ENCODE measurements at places on chromosomes 12 and 14.

DNA sequence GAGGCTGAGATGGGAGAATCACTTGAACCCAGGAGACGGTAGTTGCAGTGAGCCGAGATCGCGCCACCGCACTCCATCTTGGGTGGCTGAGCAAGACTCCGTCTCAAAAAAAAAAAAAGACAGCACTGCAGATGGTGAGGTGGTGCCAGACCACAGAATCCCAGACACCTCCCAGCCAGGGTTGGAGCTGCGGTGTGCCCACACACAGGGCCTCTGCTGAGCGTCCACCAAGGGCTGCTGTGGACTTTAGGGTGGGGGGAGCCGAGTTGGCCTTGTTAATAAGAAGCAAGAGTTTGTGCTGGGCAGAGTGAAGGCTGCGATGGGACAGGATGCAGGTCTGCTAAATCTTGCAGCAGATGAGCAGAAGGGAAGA, 14.2 kb downstream of the KMT5A start:
- no peak for DNase-seq

GRCh38 chr14:70709726-70710382, 68.1 kb downstream of the TTC9 start:
- DNase-seq, result no peak

- no peak for DNase-seq
Measured at GRCh38 chr12:92654929-92655328, 47.9 kb upstream of the PLEKHG7 start.

DNA sequence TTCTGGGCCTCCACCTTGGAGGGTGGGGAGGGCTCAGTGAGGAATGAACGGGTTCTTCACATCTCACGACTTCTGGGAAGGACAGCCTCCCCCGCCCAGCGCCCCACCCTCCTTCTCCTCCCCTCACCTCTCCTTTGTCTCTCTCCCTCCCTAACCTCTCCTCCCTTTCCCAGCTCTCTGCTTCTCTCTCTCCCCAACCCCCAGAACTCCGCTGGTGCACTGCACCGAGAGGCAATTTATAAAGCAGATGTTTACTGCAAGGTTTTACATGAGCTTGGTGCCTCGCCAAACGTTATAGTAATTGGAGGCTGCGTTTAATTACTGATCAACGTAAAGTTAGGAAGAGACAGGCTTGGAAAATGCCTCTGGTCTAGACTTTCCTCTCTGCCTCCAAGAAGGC, 42.9 kb upstream of the FAM222A start:
- no peak for DNase-seq

GRCh38 chr14:103688906-103689902, 26.0 kb downstream of the XRCC3 start:
- DNase-seq, result no peak

GRCh38 chr12:80068173-80068572, 31.2 kb upstream of the OTOGL start:
- no peak for DNase-seq

DNA sequence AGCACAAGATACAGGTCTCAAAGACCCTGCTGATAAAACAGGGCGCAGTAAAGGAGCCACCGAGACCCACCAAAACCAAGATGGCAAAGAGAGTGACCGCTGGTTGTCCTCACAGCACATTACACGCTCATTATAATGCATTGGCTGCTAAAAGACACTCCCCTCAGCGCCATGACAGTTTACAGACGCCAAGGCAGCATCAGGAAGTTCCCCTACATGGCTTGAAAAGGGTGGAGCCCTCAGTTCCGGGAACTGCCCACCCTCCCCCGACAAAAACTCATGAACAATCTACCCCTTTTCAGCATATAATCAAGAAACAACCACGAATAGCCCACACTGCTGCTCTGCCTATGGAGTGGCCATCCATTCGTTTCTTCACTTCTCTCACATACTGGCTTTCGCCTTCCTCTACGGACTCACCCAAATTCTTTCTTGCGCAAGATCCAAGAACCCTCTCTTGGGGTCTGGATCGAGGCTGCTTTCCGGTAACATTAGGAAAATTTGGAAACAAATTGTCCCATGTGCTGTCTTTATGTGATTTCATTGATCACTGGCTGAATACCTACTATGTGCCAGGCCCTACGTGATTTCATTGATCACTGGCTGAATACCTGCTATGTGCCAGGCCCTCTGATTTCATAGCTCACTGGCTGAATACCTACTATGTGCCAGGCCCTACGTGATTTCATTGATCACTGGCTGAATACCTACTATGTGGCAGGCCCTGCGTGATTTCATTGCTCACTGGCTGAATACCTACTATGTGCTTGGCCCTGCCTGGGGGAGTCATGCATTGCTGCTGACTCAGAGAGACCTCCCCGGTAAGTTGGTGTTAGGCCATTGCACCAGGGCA, 126.4 kb downstream of the PIWIL1 start:
- DNase-seq, result no peak

DNA sequence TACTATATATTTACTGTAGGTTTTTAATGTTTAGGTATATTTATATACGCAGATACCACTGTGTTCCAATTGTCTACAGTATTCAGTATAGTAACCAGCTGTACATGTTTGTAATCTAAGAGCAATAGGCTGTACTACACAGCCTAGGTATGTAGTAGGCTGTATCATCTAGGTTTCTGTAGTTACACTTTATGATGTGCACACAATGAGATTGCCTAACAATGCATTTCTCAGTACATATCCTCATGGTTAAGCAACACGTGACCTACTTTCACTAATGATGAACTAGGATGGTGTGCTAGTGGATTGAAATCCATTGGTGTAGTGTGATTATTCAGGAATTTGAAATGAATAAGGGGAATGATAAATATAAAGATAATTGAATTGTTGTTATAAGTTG, 77.7 kb downstream of the ETNK1 start:
- DNase-seq, result no peak

- no peak for DNase-seq
Measured at GRCh38 chr12:52215587-52216031, 17.4 kb upstream of the KRT7 start.

- no peak for DNase-seq
Measured at GRCh38 chr14:89498878-89499277, 81.8 kb upstream of the FOXN3 start.

DNA sequence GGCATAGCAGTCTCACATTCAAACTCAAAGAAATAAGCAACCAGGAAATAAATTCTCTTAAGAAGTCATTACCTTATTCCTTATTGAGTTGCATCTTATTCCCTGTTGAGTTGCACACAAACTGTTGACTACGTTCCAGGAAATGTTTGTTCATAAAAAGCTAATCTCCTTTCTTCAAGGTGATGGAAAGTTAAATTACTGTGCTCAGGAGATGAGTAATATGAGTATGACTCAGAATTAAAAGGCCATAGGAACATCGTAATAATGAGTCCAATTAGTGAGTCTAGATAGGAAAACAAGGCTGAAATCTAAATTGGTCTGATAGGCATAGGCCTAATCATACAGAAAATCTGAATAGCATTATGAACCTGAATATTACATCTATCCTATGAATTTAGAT, 203.1 kb downstream of the SLC2A13 start:
- DNase-seq, result no peak

DNA sequence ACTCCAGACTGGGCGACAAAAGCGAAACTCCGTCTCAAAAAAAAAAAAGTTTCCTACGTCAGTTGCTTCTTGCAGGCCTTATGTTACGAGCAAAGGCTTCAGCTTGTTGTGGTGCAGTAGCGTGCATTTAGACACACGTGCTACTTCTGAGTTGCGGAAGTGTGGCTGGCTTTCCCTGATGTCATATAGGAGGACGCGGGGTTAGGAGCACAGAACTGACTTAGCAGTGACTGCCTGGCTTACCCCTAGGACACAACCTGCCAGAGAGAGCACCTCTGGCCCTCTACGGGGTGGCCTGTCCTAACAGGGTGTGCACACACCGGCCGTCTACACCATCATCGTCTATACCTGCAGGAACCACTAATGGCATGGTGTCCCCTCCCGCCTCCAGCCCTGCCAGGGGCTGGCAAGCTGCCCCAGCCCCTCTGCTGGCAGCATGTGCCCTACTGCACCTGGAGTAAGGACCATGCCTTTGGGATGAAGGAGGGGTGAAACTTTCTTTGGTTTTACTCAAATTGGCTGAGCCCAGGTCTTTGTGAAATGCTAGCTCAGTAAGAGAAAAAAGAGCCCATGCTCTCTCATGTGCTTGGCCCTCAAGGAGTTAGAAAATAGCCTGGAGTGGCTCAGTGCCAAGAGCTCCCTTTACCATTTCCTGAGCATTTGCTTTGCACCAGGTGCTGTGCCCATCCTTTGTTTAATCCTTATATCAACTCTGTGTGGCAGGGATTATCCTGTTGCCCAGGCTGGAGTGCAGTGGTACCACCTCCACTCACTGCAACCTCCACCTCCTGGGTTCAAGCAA, 1.7 kb upstream of the GPR68 start:
- DNase-seq, result peak; percentile 60

DNA sequence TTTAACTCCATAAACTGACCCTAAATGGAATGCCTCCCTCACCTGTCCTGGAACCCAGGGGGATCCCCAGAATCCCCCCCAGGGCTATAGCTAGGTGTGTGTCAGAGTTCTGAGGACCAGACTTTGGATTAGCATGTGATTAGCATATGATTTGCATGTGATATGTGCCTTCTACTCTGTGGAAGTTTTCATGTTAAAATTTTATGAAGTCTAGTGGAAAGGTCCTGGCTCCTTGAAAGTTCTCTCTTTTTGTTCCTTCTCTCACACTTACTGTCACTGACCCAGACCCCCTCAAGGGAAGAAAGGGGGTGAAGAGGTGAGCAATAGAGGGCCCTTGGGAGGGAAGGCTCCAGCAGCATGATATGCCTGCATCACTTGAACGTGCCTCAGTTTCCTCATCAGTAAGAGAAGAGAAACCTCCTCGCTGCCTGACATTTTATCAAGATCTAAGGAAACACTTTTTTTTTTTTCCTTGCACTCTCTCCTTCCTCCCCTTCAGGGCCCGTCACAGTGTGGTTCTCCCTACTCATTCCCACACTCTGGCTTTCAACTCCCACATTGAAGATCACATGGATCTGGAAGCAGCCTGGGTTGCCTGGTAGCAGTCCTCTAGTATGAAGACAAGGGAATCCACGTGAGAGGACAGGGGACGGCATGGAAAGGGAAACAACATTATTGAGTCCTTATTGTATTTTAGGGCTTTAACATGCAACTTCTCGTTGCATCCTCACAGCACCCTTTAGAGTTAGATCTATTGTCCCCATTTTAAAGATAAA, 3.3 kb upstream of the C1QL4 start:
- no peak for DNase-seq

- no peak for DNase-seq
Measured at GRCh38 chr12:15966426-15966825, 55.3 kb downstream of the DERA start.

DNA sequence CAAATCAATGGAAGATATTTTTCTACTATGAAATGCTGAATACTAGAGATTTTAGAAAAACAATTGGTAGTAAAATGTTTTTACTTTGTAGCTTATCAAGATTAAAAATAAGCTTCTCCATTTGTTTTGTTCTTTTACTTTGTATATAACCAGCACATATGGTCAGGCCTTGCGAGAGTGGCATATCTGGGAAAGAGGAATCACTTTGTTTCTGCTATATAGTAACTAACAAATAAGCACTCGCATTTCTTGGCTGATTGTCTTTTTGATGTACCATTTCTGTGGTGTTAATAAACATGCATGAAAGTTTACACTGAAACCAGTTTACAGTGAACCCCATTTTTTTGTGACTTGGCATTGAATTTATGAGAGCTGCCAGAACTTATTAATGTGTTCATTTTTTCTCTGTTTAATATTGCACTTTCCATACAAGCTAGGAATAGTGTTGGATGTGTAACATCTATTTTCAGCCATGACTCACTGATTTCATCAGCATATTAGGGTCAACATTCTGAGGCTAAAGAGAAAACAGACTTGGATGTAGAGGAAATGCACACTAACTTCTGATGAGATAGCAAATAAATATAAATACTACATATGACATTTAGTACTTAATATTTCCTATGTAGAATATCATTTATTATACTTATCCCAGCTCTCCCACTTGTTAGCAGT, 635.5 kb downstream of the KCNH5 start:
- DNase-seq, result no peak

GRCh38 chr12:42904683-42905418, 315.3 kb upstream of the PRICKLE1 start:
- no peak for DNase-seq

DNA sequence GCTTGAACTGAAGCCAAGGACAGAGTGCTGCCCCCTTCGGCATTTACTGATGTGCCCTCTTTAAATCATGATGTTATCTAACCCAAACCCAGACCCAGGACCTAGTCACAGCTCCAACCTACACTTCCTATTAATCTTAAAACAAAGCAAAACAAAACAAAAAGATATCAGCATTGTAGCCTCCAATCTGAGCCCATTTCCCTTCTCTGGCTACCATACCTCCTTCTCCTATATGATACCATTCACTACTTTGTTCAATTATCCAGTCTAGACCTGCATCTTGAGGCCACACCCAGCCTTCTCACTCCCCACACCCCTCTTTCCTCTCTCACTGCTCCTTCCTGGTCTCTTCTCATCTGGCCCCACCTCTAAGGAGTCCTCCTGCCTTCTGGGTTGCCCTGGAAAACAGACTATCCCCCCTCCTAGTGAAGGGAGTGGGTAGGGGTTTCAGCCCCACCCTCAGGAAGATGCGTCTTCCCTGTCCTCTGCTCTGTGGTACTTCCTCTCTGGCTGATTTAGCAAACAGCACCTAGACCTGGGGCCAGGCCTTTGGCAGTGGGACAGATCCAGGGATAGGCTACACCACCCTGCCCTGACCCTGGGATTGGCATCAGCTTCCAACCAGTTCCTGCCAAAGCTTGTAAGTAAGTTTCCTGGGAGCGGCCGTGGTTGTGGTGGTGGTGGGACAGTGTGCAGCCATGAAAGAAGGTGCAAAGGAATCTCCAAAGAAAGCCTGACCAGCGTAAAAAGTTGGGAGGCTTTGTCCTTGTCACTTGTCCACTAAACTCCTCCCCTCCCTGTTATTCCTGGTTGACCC, 3.3 kb downstream of the LTB4R start:
- no peak for DNase-seq

DNA sequence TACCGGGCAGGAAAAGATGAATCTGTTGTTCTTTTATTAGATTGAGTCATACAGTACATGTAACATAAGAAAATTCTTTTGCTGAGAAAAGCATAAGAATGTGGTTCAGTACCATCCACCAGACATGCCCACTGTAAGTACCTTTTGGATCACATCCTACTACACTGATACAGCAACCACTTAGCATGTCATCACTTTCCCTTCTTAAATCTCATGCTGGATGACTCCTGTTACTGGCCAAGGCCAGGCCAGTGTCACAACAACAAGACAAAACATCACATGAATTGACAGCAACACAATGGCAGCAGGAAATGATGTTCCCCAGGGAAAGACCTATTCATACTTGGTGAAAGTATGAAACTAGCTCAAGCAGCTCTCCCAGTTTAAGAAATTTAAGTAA, 46.4 kb downstream of the STXBP6 start:
- no peak for DNase-seq

GRCh38 chr14:101859538-101859902, 98.0 kb downstream of the PPP2R5C start:
- no peak for DNase-seq
